ENCODE measurements at places on chromosomes 6 and 20.
A peak's percentile ranks its signal among the peaks of the same experiment; 100 is the strongest.

DNA sequence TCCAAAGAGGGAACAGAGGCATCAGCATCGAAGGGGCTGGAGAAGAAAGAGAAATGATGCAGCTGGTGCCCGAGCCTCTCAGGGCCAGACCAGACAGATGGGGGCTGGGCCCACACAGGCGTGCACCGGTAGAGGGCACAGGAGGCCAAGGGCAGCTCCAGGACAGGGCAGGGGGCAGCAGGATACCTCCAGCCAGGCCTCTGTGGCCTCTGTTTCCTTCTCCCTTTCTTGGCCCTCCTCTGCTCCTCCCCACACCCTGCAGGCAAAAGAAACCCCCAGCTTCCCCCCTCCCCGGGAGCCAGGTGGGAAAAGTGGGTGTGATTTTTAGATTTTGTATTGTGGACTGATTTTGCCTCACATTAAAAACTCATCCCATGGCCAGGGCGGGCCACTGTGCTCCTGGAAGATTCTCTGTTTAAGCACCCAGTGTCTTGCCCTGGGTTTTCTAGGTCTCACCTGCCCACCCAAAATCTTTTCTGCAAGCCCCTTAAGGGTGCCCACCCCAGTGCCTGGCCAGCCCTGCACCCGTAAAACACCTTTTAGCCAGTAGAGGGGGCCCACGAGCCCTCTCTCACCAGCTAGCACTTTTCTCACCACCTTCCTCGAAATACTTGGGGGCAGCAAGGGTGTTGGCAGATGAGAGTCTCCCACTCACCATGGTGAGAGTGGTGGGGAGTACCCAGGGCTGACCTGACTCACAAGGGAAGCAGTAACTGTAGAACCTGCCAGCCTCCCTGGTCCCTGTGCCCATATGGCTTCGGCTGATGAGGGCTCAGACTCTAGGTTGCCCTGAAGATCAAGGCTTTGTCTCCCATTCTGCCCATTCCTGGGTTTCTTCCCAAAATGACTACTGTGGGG is 35.7 kb upstream of the ID1 start:
- H3K4me1 ChIP-seq: peaks cover 51% of the 10 kb centered on the region
- H3K27ac ChIP-seq: no peak overlapping the region
- DNase-seq: peak; percentile 52
- H3K27me3 ChIP-seq: no peaks in the 10 kb centered on the region
- H3K36me3 ChIP-seq: peaks cover 20% of the 10 kb centered on the region

- no peaks in the 10 kb centered on the region for H3K36me3 ChIP-seq
- H3K27ac ChIP-seq: no peak overlapping the region
- no peak for DNase-seq
- H3K4me1 ChIP-seq: peaks cover 3% of the 10 kb centered on the region
Observed at GRCh38 chr6:149752600-149753373, 3.2 kb downstream of the PCMT1 start.

DNA sequence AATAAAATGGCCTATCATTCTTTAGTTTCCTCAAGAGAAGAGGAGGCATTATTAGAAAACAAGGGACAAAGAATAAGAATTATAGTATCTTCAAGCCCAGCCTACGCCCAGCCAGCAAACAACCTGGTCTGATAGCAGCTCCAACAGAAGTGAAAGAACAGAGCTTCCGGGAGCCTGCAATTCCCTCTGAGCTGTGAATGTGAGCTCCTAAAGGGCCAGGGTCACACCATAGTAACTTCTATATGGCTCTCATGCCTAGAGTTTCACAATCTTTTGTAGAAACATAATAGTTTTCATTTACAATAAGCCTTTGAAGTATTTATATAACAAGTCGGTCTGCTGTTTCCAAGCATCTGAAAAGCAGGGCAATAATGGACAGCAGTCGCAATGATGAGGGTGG is 116.5 kb downstream of the SMLR1 start:
- no peak overlapping the region for H3K4me3 ChIP-seq
- no peaks in the 10 kb centered on the region for H3K36me3 ChIP-seq
- no peak overlapping the region for H3K27ac ChIP-seq
- no peak for DNase-seq
- no peaks in the 10 kb centered on the region for H3K27me3 ChIP-seq
- no peaks in the 10 kb centered on the region for H3K4me1 ChIP-seq

DNA sequence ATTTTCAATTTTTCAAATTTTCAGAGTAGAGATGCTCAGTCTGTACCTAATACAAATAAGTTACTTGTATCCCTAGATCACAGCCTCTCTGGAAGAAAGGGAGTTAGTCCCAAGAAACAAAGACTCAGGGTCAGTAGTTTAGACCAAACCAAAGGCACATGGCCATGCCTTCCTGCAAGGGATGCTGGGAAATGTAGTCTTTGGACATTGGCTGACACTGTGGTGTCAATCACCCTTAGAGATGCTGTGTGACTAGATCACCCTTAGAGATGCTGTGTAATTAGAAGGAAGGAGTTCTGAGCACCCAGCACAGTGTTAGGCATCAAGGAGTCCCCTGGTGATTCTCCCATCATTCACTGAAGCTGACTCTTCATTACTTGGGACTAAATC is 202.1 kb downstream of the NFATC2 start:
- H3K36me3 ChIP-seq: no peaks in the 10 kb centered on the region
- no peaks in the 10 kb centered on the region for H3K4me1 ChIP-seq
- H3K4me3 ChIP-seq: no peak overlapping the region
- no peak overlapping the region for H3K27ac ChIP-seq
- DNase-seq: no peak

DNA sequence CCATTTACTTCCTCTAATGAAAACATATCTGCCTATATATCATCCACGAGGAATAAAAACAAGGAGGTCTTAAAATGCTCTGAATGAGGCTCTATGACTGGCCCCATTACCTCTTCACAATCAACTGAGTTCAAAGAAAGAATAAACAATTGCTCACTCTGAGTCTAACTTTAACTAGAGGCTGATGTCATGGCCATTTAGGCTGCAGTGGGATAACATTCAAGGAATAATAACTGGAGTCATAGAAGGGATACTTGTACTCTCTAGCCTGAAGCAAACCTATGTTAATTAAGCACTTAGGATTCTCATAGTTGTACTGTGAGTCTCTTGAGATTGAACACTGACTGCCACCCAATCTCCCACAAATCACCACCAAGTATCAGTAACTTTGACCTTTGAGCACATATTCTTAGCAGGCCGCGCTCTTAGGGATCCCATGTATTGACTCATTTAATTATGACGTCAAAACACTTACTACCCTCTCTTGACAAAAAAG is 70.2 kb downstream of the PERP start:
- no peaks in the 10 kb centered on the region for H3K36me3 ChIP-seq
- H3K27ac ChIP-seq: no peak overlapping the region
- H3K27me3 ChIP-seq: no peaks in the 10 kb centered on the region
- H3K4me3 ChIP-seq: no peak overlapping the region
- no peak for DNase-seq

DNA sequence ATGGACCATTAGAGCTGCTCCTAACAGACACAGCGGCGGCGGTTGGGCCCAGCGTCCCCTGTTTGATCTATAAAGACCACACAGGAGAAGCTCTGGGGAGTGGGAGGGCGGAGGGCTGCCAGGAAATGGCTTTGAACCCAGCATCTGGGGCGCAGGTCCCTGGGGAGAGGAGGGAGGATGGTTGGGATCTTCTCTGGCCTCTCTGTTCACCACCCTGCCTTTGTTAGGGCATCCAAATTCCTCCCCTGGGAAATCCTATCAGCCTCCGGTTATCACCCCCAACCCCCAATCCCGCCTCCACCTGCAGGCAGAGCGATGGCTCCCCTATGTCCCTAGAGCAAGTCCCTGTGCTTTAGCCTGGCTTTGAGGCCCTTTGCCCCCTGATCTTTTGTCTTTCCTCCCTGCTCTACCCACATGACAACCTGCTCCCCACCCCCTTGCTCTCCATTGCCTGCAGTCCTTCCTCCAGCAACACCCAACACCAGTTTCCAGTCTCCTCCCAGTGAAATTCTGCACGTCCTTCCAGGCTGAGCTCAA is 7.1 kb downstream of the XKR7 start:
- no peaks in the 10 kb centered on the region for H3K36me3 ChIP-seq
- no peak overlapping the region for H3K4me3 ChIP-seq
- no peak overlapping the region for H3K27ac ChIP-seq
- peaks cover 16% of the 10 kb centered on the region for H3K27me3 ChIP-seq

GRCh38 chr6:157944983-157945931 is 36.4 kb upstream of the SYNJ2 start:
- H3K4me3 ChIP-seq: no peak overlapping the region
- no peak for DNase-seq
- H3K27ac ChIP-seq: no peak overlapping the region
- peaks cover 10% of the 10 kb centered on the region for H3K36me3 ChIP-seq
- H3K27me3 ChIP-seq: no peaks in the 10 kb centered on the region

DNA sequence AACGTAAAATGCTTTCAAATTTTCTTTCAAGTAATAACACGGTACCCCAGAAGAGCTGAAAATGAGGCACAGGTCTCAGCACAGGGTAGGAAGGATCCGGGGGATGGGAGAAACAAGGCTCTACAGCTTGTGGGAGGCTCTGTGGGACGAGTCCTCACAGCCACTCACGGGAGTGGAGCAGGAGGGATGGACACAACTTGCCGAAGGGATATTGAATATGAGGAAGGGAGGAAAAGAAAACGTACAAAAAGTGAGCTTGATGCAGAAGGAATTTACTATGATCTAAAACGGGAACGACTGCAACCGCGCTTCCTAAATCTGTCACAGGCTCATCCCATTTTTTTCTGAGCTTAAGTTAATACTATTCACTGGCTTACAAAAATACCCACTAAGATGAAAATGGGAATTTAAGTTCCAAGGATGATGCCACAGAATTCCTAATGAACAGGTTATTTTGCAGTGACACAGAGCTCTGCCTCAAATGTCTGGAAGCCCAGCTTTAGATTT is 72.9 kb downstream of the FYN start:
- no peaks in the 10 kb centered on the region for H3K27me3 ChIP-seq
- no peak overlapping the region for H3K27ac ChIP-seq
- H3K4me1 ChIP-seq: peaks cover 4% of the 10 kb centered on the region
- H3K36me3 ChIP-seq: no peaks in the 10 kb centered on the region
- no peak for DNase-seq

DNA sequence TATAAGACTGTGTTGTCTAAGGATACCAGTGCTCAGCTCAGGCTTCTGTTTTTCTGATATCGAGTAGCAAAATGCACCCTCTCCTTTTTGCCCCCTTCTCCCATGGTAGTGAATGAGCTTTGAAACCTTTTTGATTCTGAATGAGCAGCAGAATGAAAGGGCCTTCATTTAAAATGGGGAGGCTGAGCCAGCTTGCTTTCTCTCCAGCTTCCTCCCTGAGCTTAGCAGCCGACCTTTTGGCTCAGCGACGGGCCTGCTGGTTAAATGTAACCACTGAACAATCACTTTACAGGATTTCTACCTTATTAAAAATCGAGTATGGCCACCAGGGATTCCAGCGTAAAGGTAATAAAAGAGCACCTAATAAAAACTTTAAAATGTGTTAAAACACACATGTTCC is 133.7 kb upstream of the SPACA1 start:
- H3K27me3 ChIP-seq: no peaks in the 10 kb centered on the region
- no peak overlapping the region for H3K4me3 ChIP-seq
- H3K36me3 ChIP-seq: no peaks in the 10 kb centered on the region

DNA sequence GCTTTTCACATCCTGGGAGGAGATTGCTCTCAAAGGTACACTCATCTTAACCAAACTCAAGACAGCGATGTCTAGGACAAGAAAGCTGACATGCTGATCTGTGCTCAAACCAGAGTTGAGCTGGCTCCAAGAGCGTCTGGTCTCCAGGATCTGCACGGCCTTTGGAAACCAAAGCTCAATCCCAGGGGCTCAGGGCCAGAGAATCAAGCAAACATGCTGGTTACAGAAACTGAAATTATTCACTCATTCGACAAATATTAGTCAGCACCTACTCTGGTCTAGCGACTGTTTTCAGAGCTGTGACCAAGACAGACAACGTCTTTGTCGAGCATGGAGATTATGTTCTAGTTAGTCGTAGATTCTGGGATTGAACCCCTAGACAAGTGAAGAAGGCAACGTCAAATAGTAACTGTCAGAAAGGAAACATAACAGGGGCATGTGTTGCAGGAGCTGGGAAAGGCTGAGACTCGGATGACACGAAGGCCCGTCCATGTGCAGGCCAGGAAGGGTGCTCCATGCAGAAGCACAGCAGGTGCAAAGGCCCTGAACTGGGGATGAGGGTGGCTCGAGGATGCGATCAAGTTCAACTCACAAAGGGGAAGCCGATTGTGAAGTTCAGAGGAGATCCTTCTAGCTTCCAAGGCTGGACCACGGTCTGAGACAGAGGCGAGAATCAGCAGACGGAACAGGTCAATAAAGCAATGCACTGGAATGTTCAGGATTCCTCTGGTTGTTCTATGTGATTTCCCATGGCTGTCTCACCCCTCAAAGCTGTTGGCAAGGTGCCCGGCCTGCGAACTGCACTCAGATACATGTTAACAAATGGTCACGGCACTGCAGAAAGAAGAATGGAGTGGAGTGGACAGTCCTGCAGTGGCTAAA is 12.5 kb upstream of the PCK1 start:
- peaks cover 8% of the 10 kb centered on the region for H3K27me3 ChIP-seq
- no peak overlapping the region for H3K27ac ChIP-seq
- no peak overlapping the region for H3K4me3 ChIP-seq
- no peaks in the 10 kb centered on the region for H3K36me3 ChIP-seq
- no peaks in the 10 kb centered on the region for H3K4me1 ChIP-seq
- DNase-seq: no peak
